Neural progenitor cell (in vitro differentiated cells): ENCODE measurements at places on chromosomes 2 and 18. TPM values are rescaled to one million over a fixed set of nuclear protein-coding genes. Genes with fewer than 3 reads are reported as not detected.

DNA sequence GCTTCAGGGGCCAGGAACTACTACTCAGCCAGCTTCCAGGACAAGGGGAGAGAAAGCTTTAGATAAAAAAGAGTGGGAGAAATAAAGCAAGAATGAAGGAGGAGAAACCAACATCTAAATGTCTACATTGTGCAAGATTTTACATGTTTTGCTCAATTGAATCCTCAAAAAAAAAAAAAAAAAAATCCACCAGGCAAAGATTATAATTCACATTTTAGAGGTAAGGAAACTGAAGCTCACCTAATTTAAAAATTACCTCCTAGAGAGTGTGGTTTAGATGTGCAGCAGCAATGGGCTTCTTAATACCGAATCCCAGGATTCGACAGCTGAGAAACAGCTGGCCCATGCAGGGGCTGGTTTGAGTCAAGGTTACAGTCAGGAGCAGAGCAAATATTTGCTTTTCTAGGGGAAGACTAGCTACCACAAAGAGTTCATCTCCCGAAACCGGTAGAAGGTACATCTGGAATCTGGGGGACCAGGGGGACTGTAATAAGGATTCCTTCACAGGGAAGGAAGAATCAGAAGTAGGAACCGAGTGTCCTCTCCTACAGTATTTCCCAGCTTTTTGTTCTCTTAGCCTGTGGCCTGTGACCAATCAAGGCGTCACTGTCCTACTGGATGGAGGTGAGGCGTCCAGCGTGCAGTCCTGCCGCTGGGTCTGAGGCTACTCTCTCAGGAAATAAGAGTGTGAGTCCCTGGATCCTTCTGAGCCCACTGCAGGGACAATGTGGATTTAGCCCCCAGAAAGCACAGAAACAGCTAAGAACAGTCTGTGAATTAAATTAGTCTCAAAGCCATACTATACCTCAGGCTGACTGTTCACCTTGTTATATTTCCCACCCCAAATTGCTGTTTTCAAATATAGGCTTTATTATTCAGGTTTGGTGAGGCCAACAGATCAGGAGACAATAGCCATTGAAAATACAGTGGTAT, 42.3 kb downstream of the IL1R2 start:
- no peak for DNase-seq

RAMP1 gene
- not detected in 2 replicates for total RNA-seq

CCDC85A gene
- 0.34 and 0.43 TPM in 2 replicates for total RNA-seq

- DNase-seq, result no peak
These were observed 42.5 kb upstream of the GPR39 start for GRCh38 chr2:132374151-132374550.

DNA sequence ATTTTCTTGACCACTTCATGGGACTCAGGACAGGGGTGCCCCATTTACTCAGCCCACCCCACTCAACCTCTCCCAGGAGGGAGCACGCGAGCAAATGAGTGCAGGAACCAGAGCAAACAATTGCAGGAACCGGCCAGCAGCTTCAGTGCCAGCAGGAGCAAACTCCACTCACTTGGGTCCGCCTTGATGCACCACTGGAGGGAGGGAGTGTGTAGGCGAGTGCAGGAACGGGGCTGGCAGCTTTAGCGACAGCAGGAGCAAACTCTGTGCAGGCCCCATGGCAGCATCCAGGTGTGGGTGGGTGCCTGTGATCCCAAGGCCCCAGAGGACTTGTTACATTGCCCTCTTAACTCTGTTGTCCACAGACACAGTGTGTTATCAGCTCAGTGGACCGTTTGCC, 1667.3 kb upstream of the CELF4 start:
- no peak for DNase-seq

GRCh38 chr18:51711298-51711889, 513.9 kb upstream of the MEX3C start:
- no peak for DNase-seq

DNA sequence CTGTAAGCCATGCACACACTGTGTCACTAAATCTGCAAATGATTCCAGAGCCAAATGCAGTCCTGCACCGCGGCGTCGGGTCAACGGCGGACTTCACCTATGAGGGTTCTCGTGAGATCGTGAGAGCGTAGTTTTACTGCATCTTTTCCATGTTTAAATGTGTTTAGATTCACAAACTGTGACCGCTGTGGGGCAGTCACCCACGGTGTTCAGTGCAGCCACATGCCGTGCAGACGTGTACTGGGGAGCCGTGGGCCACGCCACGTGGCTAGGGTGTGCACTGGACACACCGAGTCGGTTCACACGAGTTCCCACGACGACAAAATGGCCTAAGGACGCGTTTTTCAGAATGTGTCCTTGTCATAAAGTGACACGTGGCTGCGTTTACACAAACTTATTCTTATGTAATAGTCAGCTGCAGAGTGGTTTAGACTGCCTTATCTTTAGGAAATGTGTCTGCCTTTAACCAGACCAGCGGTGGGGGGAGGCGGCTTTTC, 34.1 kb downstream of the NFATC1 start:
- no peak for DNase-seq

DNA sequence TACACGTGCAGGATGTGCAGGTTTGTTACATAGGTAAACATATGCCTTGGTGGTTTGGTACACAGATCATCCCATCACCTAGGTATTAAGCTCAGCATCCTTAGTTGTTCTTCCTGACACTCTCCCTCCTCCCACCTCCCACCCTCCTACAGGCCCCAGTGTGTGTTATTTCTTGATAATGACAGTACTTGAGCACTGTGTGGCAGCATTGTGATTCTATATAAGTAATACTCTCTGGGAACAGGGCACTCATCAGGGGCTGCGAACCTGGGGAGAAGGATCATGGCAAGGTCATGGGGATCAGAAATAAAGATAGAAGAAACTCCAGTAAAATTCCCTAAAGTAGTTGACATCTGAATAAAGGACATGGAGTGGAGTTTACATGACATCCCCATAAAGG, 1256.2 kb upstream of the CRIM1 start:
- DNase-seq, result peak; percentile 13

GRCh38 chr2:174450021-174450816, 36.6 kb downstream of the GPR155 start:
- no peak for DNase-seq

DNA sequence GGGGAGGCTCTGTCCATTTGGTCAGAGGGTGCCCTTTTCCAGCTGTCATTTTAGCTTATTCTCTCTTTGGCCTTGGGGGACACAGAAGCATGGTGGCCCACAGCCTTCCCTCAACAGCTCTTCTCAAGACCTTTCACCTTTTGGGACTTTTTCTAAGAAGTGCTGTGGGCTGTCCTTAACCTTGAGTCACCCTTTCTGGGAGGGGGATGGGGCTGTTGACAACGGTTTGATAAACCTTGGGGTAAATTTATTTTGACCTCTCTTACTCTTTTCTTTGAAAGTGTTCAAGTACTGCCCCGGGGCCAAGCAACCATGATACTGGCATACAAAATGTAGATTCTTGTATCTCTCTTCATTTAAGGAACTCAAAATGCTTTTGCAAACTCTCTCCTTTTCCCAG, 13.7 kb downstream of the IGFBP5 start:
- DNase-seq, result no peak

ITGA4 gene
- total RNA-seq, result 8.2 and 10.2 TPM in 2 replicates

L3MBTL4 gene
- 0.31 and 0.34 TPM in 2 replicates for total RNA-seq

GRCh38 chr2:179558010-179558934, 293.6 kb upstream of the SESTD1 start:
- DNase-seq, result peak; percentile 6

CSRNP3 gene
- total RNA-seq, result 14.7 and 16.9 TPM in 2 replicates

- DNase-seq, result no peak
These were observed 280.7 kb upstream of the VWC2L start for GRCh38 chr2:214130114-214130513.

DNA sequence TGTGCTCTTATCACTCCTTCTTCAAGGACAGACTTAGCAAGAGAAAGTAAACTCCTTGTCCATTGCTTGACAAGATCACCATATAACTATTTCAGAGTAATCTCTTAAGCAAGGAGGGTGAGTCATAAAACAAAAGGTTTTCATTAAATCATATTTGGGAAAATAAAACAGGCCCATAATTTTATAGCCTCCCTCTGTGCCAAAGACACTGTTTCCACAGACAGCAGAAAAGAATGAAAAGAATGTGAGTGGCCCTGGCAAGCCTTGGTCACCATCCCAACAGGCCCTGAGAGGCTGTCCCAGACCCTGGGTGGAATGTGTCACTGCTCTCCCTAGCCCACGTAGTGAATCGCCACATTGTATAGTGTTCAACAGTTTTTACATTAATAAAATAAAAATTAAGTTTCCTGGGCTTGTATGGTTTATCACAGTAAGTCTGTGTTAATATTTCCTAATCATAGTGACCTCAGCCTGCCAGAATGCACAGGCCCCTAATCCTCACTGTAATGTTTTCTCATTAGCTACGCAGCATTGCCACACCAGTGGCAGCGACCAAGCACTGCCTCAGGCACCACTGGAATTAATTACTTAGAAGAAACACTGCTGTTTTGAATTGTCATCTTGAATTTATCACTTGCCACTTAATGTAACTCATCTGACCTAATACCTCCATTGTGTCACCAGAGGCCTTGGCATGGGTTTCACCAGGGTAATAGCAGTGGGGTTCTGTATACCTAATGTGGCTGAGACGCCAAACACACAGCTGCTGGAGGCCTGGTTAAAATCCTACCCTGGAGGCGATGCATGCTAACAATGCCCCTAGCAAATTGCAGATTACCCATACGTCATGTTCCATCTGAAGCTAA, 401.9 kb downstream of the LNPK start:
- DNase-seq, result peak; percentile 44

GRCh38 chr2:79016342-79016741, 9.2 kb upstream of the REG3G start:
- DNase-seq, result no peak

DNA sequence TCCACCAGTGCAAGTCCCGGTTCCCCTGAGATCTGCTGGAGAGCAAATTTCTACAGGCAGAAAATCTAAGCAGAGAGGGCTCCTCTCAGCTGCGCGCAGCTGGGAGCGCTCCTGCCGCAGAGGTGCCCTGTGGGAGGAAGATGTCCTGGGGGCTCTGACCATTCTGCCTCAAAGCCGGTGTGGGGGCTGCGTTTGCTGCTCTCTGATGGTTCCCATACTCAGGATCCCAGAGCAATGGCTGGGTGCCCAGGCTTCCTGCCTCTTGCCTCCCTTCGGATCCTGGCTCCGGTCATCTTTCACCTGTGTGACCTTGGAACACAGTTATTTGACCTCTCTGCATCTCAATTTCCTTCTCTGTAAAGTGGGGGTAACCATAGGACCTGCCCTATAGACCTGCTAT, 434.2 kb downstream of the ZNF521 start:
- DNase-seq, result no peak

DNA sequence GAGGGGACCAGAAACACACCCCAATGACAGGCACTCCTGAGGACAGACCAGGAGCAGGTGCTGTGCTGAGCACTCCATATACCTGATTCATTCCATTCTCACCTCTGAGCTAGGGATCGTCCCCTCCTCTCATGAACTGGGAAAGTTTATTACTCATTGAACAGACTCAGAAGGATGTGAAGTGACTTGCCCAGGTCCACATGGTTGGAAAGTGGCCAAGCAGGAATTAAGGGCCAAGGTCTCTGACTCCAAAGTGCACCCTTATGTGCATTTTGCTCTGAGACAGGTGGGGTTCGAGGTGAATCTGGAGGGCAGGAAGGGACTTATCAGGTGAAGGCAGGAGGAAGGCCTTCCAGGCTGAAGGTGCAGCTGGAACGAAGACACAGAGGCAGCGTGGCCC, 25.1 kb upstream of the PLB1 start:
- no peak for DNase-seq

DNA sequence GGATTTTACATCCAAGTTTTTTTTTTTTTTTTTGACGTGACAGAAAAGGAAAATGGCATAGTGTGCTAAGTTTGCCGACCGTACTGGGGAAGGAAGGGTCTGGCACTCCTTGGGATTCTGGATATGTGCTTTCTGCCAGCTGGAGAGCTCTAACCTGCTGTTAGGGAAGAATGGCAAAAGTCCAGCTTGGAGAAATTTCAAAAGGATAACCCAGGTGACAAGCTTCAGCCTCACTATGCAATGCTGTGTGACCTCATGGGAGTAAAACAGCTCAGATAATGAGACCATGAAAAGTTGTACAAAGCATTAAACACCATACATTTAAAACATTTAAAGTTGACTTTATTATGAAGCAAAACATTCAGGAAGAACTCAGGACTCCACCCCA, 10.3 kb upstream of the GPR45 start:
- no peak for DNase-seq

FSIP2 gene
- total RNA-seq, result 12.7 and 15.9 TPM in 2 replicates

GRCh38 chr18:34315591-34316352, 91.1 kb upstream of the NOL4 start:
- DNase-seq, result no peak
